Activated CD4-positive, alpha-beta T cell treated with anti-CD3 and anti-CD28 coated beads, Interleukin-2, amount 10 ng/mL, durations not matched to agents 24 days and 14 days (primary cell): ENCODE measurements at places on chromosomes 4 and X.

DNA sequence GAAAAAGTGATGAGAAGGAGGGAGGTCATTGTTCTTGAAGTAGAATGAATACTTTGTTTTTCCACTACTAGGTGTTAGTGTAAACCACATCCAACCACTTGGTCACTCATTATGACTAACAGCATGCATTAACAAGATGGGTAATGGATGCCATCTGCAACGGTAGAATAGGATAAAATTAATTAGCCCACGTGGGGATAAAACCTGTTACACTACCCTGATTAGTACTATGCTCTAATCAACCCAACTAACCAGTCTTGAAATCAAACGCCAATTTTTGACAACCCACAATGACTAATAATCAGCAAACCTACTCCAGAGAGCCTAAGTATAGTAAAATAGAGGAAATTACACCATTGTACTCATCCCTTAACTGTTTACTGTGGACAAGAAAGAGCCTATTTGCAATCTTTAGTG, 93.4 kb upstream of the MCF2 start:
- H3K27ac ChIP-seq: no peak overlapping the region
- DNase-seq: no peak
- peaks cover 36% of the 10 kb centered on the region for H3K36me3 ChIP-seq
- H3K4me3 ChIP-seq: no peak overlapping the region

- H3K4me1 ChIP-seq: peaks cover 1% of the 10 kb centered on the region
- H3K36me3 ChIP-seq: no peaks in the 10 kb centered on the region
- H3K27ac ChIP-seq: no peak overlapping the region
- H3K27me3 ChIP-seq: peaks cover 5% of the 10 kb centered on the region
- DNase-seq: no peak
- no peak overlapping the region for H3K4me3 ChIP-seq
Measured at GRCh38 chr4:14908635-14909034, 93.6 kb upstream of the CPEB2 start.

DNA sequence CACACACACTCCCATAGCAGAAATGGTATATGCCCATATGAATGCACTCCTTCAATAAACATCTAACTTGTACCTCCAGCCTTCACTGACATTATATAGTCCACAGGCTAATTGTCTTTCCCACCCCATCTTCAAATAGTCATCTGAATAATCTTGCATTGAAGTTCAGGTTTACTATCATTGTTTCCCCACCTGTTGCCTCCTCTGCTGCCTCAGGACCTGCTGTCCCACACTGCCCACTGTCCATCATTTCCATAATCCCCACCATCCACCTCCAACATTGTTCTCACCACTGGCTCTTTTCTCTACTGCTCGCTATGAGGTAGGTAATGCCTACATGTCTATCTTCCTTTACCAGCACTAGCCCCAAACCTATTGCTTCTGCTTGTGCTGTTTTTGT, 66.1 kb downstream of the TBC1D9 start:
- no peaks in the 10 kb centered on the region for H3K4me1 ChIP-seq
- no peak for DNase-seq
- H3K27ac ChIP-seq: no peak overlapping the region

- no peak overlapping the region for H3K27ac ChIP-seq
- no peak for DNase-seq
- H3K4me1 ChIP-seq: peaks cover 34% of the 10 kb centered on the region
- no peak overlapping the region for H3K4me3 ChIP-seq
- no peaks in the 10 kb centered on the region for H3K27me3 ChIP-seq
Measured at GRCh38 chrX:154317391-154317995, 21.9 kb downstream of the TKTL1 start.
